ENCODE measurements at places on chromosomes 16 and 17.

GRCh38 chr17:82734987-82735866 lies at the start of gene FN3K:
TSS of gene FN3K (plus strand) at chr17:82735615. CDS start at chr17:82735637, 22 bp downstream.
- no peak for DNase-seq

DNA sequence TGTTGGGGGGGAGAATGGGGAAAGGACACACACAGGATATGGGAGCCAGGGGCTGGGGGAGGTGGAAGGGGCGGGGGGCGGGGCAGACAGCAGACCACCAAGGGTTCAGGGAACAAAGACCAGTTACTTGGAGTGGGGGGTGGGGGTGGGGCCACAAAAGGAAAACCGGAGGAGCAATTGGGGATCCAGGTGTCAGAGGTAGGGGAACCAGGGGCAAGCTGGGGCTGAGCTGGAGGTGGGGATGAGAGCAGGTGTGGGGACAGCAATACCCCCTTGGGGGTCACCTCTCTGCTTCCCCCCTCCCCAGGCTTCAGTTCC lies 1.4 kb upstream of the ORAI3 start:
- no peak for DNase-seq

DNA sequence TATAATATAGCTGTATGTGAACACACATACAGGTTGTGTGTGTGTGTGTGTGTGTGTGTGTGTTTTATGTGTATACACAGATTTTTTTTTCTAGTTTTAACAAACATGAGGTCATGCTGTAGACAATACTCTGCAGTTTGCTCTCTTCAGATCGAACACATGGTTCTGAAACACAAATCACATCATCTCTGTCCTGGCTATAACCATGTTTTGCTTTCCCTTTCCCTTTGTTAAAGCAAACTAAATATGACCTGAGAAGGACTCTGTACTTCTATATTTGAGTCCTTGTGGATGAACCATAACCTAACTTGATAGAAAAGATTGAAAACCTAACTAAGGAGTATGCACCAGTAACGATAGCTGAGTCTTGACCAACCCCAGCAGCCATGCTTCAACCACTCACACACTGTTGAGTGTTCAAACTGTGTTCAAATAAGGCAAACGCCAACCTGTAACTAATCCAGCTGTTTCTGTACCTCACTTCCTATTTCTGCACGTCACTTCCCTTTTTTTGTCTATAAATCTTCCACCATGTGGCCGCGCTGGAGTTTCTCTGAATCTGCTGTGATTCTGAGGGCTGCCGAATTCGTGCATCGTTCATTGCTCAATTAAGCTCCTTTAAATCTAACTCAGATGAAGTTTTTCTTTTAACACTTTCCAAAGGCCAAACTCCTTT lies 303.8 kb downstream of the HS3ST3B1 start:
- no peak for DNase-seq

- DNase-seq, result no peak
Observed at GRCh38 chr16:88655053-88655732, 4.3 kb upstream of the CYBA start.

- DNase-seq, result no peak
Observed at GRCh38 chr16:25771812-25772568, 80.2 kb downstream of the HS3ST4 start.

DNA sequence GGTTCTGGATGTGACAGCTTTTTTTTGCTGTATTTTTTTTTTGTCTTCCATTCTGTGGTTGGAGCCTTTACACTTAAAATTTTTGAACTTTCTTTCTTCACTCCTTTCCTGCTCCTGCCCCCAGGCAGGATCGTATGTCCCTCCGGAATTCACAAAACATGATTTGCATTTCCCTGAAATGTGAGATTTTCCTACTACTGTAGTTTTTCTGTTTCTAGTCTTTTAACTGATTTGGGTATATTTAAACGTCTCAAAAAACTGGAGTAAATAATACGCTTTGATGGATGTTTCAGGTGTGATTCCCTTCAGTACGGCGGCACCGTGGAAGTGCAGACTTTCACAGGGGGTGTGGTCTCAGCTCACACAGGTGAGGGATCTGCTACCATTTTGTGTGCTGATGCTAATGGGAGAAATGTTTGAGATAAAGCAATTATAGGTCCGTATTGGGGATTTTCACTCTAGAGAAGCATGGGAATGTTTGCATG lies 686 bp downstream of the SRCAP start:
- DNase-seq, result no peak

DNA sequence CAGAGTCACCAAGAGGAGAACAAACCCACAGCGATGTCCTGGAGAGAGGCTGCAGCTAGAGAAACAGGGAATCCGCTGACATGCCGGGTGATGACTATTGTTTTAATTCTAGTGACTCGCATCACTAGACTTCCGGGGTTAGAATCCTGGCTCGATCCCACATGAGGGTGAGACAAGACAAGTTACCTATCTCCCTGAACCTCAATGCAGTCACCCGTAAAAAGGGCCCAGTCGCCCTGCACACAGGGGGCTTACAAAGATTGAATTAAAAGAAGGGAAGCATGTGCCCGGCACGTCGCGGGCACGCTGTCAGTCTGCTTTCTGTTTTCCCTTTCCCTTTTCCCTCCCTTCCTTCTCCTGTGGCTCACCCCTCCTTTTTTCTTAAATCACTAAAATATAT lies 212.9 kb upstream of the FOXF1 start:
- no peak for DNase-seq
